ENCODE measurements at places on chromosomes 12 and 14.

DNA sequence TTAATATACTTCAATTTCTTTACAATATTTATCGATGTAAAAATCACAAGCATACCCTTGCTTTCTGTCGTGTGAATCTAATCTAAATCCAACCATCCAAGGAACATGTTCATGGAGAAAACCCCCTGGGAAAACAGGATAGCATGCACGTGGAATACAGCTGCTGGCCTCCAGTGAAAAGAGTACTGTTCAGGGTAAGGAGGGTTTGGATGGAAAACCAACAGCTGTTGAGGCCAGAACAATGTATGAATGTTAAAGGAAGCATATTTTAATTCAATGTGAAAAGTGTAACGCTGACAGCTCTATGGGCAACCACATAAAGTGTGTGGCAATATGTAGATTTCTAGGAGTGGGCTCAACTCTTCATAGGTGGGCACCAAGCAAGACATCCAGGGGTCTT is 344.0 kb downstream of the TMEM132D start:
- no peak for DNase-seq

GRCh38 chr14:92511453-92512238 is 1.9 kb upstream of the RIN3 start:
- no peak for DNase-seq

DNA sequence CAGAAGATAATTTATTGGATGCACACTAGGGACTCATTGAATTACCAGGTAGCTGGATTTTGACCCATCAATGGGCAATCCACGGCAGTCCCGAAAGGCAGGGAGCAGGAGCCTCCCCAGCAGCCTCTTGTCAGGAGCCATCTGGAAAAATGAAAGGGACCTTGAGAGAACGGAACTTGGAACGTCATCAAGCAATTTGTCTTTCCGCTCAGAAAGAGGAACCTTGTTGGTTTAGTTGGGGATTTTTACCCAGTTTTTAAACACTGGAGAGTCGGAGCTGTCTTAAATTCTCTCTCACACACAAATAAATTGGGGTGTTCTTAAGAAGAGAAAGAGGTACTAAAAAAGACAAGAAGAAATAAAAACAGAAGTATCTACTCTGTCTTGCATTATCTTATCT is 1351.7 kb upstream of the TMEM132C start:
- DNase-seq, result no peak

DNA sequence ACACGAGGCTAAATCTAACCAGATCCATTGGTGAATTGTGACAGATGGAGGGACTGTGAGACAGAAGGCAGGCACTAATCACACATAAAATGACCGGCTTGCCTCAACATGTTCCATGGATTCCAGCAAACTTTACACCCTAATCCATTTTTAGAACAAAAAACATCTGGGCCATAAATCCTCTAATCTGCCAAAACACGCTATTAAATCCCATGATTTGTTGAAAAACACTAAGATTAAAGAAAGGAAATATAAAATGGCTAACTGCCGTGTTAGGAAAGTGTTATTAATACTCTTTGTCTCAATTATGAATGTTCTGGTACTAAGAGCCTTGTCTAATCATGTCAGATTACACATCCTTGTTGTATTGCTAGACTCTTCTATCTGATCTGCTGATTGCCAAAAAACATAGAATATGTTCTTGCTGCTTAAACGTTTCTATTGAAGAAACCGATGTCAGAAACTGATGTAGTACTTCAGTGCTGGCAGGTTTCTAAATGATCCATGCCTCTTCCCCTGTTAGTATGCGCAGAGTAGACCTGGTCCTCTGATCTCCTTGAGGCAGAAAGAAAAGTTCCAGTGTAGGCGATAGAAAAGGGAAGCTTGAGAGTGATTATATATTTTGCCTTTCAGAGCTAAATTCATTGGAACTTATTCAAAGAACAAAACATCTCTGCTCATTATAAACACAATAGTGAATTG is 384.9 kb downstream of the SOX5 start:
- no peak for DNase-seq

GRCh38 chr12:52349196-52349595 is 18.1 kb downstream of the KRT85 start:
- DNase-seq, result no peak

GRCh38 chr12:7009512-7009911 is 8.8 kb downstream of the LPCAT3 start:
- DNase-seq, result no peak

DNA sequence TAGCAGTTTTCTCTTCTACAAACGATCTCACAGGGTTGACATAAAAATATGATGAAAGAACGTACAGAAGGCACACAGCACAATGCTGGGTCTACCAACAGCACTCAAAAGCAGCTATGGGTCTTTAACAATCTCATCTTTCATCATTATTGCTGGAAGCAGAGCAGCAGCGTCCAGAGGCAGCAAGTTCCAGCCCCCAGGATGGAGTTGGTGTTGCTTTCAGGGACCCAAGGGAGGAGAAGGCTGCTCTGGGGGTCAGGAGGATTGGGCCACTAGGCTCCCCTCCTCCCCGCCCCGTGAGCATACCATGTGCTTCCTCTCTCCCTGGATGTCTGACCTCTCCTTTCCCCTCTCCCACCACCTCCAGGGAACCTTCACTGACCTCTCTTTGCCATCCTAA is 13.3 kb downstream of the KCTD10 start:
- no peak for DNase-seq
